Activated CD4-positive, alpha-beta T cell treated with anti-CD3 and anti-CD28 coated beads, Interleukin-2, amount 50 U/mL, for 4 hours (primary cell): ENCODE measurements at places on chromosomes 3 and 15.

DNA sequence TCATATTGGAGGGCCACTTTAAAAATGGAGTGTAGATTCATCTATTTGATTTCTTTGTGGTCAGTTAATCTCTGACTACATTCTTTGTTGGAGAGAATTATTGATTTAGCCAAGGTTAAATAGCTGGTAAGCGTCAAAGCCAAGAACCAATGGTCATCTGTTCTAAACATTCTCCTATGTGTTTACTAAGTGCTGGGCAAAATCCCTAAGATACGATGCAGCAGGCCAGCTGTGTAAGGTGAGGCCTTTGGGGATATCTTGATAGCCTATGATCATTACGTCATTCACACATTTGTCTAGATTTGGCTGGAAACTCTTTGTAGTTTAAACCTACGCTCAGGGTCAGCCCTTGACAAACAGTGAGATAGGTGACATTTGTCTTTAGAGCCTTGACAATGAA, 236.2 kb downstream of the NR1D2 start:
- no peak for DNase-seq

GRCh38 chr15:63772520-63772919, 61.2 kb downstream of the HERC1 start:
- no peak for DNase-seq

DNA sequence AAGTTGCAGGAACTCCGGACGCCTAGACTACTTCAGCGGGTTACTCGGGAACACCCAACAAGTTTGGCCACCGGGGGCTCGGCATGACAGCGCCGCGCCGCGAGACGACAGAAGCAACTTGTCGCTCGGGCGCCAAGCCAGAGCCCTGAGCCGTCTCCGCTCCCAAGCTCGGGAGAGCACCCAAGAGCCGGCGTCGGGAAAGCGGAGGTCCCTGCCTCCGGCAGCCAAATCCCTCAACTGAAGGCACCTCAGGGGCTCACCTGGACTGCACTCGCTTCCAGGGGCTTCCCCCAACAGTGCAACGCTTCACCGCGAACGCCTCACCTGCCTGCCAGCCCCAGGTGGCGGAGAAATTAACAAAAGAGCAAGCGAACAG, 640 bp downstream of the MB21D2 start:
- peak; percentile 10 for DNase-seq

DNA sequence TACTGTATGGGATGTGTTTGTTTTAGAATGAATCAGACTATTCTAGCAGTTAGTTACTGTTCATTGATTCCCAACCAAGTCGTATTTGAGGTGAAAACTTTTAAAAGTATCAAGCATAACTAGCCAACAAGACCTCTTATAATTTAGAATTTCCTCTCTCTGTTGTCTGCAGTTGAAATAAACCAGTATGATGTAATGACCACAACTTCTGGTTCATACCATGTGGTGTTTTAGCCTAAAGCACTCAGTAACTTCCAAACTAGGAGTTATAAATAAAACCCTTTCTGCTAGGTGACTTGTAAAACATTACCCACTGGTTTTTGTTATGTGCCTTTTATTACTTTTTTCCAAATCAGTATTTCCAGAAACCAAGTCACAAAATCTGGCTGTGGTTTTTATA, 19.8 kb upstream of the P2RY12 start:
- DNase-seq: no peak

DNA sequence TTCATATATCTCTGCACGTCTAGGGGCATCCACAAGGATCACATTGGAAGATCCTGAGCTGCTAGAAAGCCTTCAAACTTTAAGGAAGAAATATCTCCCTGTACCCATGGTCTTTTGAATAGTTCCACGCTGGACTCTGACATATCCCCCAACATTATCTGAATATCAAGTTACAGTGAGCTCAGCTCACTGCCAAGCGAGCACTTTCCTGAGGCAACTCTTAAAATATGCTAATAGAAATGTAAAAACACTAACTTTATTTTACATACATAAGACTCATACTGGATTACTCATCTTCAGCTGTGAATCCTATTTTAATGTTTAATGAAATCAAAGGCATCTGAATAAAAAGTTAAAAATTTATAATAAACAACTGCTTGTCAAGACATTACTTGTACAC, 420.2 kb upstream of the CCDC54 start:
- no peak for DNase-seq

DNA sequence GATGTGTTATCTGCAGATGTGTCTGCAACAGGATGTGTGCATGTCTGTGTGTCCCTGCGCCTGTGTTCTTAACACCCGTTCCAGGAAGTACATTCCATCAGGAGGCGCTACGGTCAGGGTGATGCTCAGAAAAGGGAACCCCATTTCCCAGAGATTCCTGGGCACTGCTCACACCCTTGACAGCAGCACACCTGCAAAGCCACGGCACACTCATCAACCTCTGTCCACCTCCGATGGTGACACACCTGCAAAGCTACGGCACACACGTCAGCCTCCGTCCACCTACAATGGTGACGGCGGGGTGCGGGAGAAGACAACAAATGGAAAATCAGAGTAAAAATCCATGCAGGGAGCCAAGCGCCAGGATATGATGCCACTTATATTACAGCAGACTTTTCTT, 55.4 kb downstream of the NIPA2 start:
- no peak for DNase-seq

DNA sequence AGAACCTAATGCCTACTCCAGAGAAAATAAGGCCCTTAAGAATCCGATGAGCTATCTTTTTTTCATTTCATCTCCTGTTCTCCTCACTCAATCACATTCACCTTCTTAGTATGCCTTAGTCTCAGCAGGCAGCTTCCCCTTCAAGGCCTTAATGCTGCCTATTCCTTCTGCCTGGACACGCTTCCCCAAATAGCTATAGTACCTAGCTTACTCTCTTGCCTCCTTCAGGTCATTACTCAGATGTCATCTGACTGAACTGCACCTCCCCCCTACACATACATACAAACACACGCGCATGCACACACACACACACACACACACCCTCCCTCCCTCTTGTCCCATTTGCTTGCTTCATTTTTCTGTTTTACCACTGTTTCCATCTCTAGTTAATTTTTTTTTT, 191.5 kb upstream of the MLF1 start:
- DNase-seq: no peak

DNA sequence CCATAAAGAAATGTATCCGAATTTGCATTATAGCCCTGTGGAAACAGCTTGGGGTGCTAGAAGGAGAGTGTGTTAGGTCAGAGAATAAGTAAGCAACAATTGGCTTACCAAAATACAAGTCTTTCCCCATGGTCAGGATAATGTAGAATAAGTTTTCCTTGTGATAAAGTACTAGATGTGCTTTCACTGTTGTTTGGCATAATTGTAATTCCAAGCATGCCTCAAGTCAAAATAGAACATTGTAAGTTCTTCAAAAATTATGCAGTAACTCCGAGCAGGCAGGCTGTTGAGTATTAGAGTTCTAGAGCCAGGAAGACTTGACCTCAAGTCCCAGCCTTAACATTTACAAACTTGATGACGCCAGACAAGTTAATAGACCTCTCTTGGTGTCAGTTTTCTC, 242.0 kb downstream of the TUSC7 start:
- DNase-seq: no peak
